ENCODE measurements at places on chromosomes 6 and 20.

DNA sequence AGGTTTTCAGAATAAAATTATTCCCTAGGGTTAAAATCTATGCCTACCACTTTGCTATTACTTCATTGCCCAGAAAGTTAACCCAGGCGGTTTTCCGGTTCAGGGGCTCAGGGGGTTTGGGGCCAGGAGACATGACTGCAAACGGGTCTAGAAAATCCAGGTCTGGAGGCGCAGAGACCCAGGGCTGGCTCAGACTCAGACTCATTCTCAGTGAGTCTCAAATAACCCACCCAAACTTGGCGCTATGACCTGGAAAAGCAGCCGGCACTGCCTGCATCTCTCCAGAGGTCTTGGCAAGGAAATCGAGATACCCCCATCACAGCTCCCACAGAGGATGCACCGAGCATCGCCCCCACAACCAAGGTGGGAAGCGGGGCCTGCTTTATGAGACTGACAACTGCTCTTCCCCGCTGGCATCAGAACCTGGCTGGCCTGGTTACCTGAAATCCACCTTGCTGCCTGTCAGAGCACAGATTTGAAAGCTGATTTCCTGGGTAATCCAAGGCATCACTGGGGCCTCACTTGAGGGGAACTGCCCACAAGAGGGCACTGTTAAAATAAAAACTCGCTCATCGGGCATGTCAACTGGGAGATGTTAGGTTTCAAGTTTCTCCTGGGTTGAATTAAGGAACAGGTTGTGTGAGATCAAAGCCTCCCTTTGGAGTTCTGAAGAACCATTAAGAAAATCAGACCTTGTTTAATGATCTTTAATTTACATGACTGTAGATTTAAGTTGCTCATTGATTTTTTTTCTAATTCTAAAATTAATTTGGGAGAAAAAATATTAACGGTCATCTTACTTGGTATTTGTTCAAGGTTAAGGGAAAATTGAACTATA, 55.1 kb downstream of the KIF16B start:
- no peak for DNase-seq

DNA sequence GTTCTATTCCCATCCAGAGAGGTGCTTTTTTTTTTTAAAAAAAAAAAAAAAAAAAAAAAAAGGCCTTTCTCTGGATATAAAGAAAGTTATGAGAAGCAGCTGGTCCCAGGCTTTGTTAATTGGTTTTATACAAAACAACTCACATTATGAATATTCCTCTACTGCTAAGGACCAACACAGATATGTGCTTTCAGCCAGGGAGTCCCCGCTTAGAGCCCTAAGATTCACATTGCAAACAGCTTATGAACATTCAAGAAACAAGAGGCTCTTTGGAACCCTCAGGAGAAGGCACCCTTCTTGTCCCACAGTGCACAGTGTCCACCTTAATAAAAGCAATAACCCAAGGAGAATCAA, 53.5 kb upstream of the GPR31 start:
- DNase-seq = no peak

DNA sequence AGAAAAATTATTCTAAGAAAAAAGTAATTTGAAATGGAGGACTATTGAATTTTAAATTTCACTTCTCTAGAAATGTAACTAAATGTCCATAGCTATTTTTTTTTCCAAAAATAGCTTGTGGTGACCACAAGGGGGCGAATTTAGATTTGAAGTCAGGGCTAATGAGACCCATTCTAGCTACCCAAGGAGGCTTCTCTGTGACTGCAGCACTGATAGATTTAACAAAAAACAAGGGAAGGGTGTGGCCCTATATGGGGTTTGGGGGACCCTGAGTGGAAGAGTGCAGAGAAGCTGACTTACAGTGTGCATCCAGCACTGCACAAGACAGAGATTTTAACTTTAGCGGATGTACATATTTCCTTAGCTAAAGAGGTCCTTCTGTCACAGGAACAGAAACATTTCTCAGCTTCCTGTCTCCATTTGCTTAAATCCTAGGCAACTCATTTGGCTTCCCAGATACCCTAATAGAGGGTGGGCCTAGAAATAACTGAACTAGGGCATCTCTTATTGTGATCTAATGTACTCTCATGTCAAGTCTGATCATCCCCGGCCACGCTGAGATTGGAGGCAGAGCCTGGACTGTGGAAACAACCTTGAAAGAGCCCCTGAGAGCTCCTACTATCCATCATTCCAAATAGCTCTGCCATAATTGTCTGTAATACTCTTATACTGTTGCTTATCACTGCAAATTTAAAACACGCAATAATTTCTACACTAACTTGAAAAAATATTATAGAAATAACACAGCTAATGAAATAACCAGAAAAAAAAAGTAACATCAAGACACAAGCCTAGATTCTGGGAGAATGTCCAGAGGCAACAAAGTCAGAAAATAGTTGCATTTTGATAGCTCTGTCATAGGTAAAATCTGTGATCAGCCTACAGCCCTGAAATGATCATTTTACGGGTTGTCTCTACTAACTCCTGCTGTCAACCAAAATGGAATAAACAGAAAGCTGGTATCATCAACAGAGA, 93.6 kb downstream of the SNAP91 start:
- DNase-seq = no peak

- no peak for DNase-seq
These were observed 97.7 kb downstream of the ATG5 start for GRCh38 chr6:106227612-106228507.

- peak; percentile 39 for DNase-seq
These were observed 10.9 kb downstream of the ZNF217 start for GRCh38 chr20:53582574-53583351.

GRCh38 chr20:34579191-34579978, 20.9 kb downstream of the MAP1LC3A start:
- DNase-seq = no peak

DNA sequence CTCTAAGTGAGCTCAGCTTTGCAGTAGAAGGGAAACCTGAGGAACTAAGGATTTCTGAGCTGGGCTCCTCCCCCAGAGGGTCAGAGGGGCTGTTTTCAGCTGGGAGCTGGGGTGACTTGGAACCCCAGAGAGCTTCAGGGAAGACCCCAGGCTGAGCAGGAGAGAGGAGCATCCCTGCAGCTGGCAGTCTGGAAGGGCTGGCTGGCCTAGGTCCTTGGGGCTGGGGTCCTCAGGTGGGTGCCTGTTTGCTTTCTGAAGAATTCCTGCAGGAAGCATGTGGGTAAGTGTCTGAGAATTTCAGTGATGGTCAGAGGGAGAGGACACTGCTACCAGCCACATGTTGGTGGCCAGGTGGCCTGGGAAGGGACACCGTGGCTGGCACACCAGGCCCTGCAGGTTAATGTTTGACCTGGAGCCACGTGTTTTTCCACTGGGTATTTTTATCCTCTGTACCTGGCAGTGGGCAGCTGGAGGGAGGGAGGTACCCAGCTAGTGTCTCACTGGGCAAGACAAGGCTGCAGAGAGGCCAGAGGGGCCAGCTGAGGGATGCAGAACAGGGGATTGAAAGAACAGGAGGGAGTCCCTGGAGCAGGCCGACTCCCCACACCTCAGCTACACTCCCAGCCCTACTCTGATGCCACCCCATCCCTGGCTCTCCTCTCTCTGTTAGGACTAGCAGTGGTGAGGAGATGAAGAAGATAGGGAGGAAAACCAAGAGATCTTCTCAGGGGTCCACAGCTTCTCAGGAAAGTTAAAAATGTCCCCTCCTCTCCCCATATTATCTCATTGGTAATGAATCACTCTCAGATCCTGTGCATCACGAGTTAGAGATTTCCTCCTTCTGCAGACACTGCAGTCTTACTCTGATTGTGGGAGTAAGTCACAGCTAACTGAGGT, 143.6 kb downstream of the VEGFA start:
- no peak for DNase-seq

- DNase-seq = no peak
These were observed 392.1 kb upstream of the NOX3 start for GRCh38 chr6:155847711-155848110.

DNA sequence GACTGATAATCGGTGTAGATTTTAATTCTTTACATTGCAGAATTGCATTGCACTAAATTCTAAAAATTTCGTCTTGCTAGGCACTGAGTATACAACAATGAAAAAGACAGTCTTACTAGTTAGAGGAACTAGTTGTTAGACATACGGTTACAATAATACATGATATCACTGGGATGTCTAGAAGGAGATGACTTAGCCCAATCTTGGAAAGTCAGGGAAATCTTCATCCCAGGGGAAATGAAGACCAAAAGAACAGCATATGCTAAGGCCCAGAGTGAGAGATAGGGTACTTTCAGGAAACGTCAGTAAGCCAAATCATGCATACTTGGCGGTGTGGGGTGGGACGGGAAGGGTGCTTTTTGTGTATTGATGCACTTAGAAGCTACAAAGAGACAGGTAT, 901 bp downstream of the CEP57L1 start:
- DNase-seq = no peak

DNA sequence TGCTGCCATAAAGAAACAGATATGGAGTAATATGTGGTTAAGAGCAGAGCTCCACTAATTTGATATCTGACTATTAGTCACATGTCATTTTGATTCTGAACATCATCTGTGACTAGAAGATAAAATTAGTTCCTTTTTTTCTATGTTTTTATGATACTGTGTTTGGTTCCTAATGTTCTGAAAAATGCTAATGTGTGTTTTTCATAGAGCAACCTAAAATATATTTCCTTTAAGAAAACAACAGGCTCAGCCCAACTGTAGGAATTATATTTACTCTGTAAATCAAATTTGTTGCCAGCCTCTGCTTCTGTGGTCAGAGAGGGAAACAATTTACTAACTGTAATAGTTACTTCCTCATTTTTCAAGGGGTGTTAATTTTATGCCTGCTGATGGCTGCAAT, 33.3 kb upstream of the TXLNB start:
- DNase-seq = no peak

- no peak for DNase-seq
These were observed 717.9 kb upstream of the POU3F2 start for GRCh38 chr6:98116455-98116854.

DNA sequence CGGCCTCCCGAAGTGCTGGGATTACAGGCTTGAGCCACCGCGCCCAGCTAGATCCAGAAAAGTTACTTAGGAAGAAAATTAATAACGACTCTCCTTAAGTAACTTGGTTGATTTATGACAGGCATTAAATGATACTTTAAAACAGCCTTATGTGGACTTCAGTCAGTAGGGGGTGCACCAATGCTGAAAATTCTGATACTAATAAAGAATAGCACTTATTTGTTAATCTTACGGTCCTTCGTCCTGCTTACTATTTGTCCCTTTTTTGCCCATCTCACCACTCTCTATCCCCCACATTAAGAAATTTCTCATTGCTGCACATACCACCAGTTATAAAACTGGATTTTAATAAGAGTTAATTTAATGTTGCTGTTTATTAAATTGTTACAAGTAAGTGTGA, 12.7 kb upstream of the PRELID3B start:
- DNase-seq = no peak

GRCh38 chr6:136969433-136969832, 47.3 kb downstream of the SLC35D3 start:
- no peak for DNase-seq

DNA sequence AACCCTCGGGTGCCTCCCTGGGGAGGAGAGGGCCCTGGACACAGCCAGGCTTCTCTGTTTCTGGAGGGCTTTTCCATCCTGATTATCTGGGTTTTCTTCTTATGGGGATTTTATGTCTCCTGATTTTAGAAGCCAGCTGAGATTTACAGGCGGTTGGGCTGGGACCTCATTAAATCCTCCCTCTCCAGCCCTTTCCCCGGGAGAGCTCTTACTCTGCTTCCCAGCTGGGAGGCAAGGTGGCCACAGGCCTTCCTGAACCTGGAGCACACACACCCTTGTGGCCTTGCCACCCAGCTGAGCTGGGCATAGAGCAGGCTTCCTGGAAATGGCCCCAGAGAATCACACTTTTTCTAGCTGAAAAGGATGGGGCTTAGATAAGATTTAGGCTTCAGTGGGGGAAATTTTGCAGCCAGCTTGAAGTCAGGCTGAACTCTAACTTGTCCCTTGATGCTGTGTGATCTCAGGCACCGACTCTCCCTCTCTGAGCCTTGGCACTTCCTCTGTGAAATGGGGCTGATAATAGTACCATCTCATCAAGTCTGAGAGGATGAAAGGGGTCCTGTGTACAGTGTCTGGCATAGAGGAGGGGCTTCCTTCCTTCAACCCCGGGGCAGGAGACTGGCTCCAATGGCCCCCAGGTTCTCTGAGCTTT, 16.6 kb downstream of the VSTM2L start:
- no peak for DNase-seq

DNA sequence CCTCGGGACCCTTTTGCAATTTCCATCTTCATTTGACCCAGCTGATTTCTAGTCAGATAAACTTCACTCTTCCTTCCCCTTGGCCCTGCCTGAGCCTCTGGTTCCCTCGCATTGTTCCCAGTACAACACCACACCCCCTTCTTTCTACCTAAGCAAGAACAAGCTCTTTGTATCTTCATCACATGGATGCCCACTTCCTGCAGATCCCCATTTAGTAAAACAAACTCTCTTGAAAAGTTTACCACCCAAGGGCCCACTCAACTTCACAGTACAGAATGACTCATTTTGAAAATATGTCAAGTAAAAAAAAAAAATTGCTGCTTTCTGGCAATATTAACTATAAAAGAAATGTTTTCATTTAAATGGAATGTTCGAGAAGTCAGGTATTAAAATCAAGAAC, 5.2 kb downstream of the FAXC start:
- DNase-seq = no peak

DNA sequence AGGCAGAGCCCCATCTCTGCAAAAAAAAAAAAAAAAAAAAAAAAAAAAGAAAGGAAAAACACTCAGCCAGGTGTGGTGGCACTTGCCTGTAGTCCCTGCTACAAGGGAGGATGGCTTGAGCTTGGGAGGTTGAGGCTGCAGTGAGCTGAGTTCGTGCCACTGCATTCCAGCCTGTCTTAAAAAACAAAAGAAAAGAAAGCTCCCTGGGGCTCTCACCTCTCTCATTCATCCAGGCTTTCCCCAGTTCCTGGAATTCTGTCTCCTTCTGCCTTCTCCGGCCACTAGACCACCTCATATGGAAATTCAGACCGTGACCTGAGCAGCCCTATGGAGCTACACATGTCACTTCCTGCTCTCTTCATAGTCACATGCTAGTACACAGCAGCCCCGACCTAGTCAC, 101.1 kb upstream of the TAB2 start:
- DNase-seq = no peak

DNA sequence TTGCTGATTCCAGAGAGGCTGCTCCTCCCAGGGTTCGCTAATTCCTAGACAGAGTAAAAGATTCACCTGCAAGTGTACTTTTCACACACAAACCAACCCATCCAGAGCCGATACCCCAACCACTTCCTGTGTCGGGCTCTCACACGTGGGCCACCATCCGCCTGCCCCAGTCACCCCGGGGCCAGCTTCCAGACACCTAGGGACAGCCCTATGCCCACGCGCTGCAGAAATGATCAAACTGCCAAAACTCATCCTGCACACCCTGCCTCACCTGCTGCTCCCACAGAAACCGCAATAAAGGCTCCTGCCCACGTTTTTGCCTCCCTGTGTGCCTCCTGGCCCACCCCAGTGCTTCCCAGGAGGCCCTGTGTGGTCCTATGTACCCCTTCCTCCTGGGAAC, 59.5 kb downstream of the PSMG4 start:
- DNase-seq = peak; percentile 5

DNA sequence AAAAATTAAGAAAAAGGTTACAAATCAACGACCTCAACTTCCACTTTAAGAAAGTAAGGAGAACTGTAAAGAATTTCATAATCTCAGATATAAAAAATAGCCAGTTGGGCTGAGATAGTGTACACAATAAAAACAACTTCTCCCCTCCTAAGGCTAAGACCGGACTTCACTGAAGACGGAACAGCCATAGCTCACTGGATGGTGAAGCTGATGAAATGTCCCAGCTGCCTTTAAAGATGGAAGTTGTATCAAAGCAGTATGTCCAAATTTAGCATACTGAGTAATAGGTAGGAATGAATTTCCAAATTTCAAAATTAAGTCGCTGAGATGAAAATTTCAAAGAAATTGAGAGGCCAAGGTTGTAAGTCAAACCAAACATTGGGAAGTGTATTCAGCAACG, 153.3 kb downstream of the RNGTT start:
- DNase-seq = no peak
